PC-3 (cell line): ENCODE measurements at places on chromosomes 1 and 21.

DNA sequence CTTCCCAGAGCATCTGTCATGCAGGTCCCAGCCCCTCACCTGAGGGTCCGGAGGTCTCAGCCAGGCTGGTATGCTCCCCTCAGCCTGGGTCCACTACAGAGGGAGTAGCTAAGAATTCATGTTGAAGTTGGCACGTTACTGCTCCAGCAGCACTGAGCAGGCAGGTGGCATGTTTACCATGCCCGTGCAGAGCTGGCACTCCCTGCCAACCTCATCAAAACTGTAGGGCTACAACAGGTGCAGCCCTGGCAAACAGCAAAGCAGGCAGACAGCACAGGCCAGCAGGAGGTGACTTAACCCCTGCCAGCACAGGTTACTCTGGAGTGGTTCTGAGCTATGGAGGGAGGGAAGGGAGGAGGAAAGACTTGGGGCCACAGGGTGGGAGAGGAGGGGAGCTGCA lies 46.4 kb downstream of the NUAK2 start:
- DNase-seq = no peak

DNA sequence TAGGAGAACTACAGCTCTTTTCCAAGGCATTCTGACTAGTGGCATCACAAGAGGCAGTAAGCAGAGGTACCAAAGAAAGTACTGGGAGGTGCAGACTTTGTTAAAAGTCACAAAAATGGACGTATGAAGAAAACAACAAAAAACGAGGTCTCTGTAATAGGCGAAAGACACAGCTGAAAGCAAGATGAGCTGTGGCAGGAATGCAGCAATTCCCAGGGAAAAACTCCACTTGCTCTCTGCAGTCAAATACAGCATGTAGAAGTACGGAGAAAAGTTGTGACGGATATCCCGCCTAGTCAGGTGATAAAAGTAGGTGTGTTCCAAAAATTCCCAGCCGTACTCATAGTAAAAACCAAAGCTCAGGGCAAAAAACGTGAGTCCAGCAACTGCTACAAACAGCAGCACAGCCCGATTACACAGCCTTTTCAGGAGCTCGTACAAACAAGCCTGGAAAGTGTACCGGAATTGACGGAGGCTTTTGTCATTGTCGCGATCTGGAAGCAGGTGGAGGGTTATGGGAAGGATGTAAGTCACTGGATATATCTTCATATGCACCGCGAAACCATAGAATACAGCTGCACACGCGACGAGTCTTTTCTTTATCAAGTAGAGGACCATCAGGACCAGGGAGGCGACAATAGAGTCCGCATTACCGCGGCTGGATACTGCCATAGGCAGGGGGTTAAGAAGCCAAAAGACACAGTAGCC lies 979 bp downstream of the PIGM start:
- DNase-seq = peak; percentile 36

- no peak for DNase-seq
Observed at GRCh38 chr1:239283216-239283615, 103.2 kb upstream of the CHRM3 start.

- peak; percentile 73 for DNase-seq
Observed at GRCh38 chr21:37974081-37974480, 57.8 kb upstream of the KCNJ6 start.

DNA sequence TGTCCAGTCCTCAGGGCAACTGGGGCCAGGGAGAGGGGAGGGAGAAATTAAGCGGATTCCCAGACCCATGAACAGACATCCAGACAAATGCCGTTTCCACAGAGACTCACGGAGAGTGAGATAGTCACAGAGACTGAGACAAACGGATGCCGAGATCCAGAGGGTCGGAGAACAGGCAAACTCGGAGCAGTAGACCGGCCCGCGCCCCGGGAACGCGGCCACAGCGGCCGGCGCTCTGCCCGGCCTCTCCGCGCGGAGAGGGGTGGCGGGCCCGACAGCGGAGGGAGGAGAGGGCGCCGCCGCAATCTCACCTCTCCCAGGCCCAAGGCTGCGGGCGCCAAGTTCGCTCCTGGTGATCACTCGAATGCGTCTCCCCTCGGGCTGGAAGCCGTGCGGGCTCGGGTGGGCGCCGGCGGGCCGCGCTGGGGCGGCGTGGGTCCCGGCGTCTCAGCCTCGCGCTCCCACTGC lies 831 bp upstream of the FOXD2 start:
- peak; percentile 24 for DNase-seq

DNA sequence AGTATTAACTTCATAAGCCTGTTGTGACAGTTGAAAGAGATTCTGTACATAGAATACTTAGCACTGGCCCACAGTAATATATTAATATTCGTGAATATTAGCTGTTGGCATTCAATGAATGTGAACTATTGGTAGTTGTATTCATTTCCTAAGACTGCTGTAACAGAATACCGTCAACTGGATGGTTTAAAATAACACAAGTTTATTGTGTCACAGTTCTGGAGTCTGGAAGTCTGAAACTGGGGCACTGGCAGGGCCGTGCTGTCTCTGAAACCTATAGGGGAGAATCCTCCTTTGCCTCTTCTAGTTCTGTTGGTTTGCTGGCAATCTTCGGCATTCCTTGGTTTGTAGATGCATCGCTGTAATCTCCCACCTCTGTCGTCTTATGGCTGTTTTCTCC lies 47.5 kb downstream of the OLFML3 start:
- DNase-seq = no peak

DNA sequence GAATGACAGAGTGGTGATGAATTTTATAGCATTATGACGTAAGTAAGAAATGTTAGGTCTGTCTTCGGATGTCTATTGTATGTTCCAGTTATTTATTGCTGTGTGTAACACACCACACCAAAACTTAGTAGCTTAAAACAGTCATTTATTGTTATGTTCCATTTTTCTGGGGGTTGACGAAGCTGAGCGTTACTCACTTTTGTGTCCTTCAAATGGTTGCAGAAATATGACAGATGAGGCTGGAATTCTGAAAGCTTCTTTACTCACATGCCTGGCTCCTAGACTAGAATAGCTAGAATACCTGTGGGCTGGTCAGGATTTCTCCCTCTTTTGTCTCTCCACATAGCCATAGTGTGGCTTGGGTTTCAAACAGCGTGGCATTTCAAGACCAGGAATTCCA lies 62.1 kb upstream of the S1PR1 start:
- peak; percentile 92 for DNase-seq

GRCh38 chr1:153515504-153516394 lies 20.0 kb downstream of the S100A6 start:
- peak; percentile 94 for DNase-seq

- no peak for DNase-seq
Observed at GRCh38 chr1:108851567-108851966, 5.3 kb downstream of the AKNAD1 start.

- no peak for DNase-seq
Observed at GRCh38 chr1:150513351-150513791, 2.2 kb upstream of the FALEC start.

GRCh38 chr1:47565092-47565491 lies 127.2 kb downstream of the FOXD2 start:
- no peak for DNase-seq

DNA sequence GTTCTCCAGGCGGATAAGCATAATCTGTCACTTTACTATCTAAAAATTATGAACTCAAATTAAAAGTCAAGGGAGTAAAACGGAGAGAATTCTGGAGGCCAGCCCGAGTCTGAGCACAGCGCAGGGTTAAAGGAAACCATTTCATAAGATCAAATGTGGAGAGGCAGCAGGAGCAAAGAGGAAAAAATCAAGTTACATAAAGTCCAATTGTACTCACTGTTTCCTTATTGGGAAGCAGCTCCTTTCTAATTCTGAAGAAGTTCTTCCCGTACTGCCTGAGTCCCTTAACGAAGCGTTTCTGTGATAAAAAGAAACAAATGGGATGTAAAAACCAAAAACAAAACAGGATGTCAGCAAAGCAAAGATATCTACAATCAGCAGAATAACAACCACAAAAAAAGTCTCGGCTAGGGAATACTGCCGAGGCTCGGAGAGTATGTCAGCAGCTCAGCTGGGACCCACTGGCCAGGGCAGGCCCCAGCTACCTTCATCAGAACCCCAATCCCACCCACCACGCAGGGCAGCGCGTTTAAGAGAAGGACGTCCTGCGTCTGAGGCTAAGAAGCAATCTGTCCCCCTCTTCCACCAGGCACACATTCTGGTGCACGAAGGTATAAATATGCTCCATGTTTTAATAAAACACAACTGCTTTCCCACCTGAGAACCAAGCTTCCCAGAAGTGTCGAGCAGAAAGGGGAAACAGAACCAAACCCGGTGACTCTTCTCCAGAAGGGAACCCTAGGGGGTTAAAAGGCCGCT lies 104.8 kb downstream of the SLC45A1 start:
- peak; percentile 20 for DNase-seq

GRCh38 chr1:172790245-172790644 lies 131.3 kb downstream of the FASLG start:
- no peak for DNase-seq

DNA sequence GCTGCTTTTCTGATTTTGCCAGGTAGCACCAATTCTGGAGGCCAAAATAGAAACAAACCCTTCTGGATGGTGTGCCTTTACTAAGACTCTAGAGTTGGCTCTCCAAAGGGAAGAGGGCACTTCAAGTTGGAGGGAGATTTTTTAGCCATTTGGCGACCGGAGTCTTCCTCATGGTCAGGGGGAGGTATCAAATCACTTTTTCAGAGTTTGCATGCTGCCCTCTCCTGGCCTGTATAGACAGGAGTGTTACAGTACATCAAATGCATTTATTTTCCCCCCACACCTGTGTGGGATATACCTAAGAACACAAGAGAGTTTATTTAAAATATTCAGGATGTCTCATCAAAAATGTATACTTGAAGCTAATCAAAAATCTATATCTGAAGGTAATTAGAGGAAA lies 3.2 kb downstream of the GREM2 start:
- DNase-seq = peak; percentile 64

- peak; percentile 27 for DNase-seq
Observed at GRCh38 chr1:233639611-233640010, 25.7 kb downstream of the KCNK1 start.

- DNase-seq = no peak
Observed at GRCh38 chr1:59165353-59165752, 131.5 kb upstream of the FGGY start.

- peak; percentile 60 for DNase-seq
Observed at GRCh38 chr1:41662061-41662764, 177.7 kb upstream of the EDN2 start.

DNA sequence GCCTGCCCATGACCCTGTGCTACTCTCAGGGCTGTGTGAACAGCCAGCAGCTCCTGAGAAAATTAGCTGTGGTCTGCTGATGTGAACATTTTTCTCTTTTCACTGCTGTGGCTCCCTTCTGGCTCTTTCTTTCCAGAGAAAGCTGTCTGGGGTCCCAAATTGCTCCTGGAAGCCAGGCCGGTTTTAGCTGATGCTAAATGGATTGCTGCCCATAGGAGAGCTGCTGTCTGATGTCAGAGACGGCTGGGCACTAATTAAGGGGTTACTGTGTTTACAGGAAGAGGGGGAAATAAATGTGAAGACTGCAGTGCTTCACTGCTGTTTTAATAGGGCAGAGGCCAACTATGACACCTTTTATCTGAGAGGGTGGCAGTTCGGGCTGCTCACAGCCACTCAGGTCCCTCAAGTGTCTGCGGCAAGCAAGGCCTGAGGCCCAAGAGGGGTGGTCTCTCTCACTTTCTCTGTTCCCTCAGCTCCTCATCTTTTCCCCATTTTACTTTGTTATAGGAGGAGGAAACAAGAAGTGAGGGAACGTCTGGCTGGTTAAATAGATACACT lies 106.0 kb upstream of the GNG12 start:
- no peak for DNase-seq

- DNase-seq = no peak
Observed at GRCh38 chr1:196060539-196060938, 547.7 kb downstream of the KCNT2 start.

GRCh38 chr1:31214316-31215064 lies 25.2 kb downstream of the NKAIN1 start:
- DNase-seq = no peak

DNA sequence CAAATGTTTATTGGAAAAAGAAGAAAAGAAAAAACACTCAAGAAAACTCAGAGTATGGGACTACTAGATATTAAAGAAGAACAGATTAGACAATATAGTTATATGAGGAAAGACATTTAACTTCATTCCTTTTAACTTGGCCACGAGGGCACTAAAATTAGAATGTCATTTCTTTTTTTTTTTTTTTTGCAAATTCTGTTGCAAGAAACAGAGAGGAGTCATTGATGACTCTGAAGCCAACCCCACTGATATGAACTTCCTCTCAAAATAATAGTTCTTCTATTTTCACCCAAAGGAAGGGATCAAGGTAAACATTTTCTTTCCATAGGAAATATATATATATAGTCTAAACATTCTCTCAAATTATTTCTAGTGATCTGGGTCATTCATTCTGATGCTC lies 24.6 kb upstream of the PEX19 start:
- DNase-seq = no peak

DNA sequence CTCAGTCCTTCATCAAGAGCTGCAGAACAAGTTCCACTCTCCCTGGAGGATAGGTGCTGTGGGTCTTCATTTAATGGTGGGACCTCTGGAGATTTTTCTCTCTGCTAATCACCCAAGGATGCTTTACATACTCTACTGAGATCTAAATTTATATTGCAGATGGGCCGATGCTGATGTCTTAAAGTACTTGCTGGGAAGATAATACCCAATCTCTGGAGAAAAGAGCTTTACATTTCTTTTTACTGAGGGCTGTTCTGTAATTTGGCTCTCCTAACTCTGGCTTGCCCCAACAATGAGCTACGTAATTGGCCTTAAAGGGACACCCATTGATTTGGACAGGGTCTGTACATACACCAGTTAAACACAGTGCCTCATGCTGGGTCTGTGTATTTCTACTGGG lies 86.9 kb downstream of the ST6GALNAC3 start:
- DNase-seq = no peak

- no peak for DNase-seq
Observed at GRCh38 chr1:228478912-228479711, 8.1 kb upstream of the RNF187 start.

GRCh38 chr1:186326009-186326408 lies 49.0 kb downstream of the TPR start:
- DNase-seq = no peak

GRCh38 chr1:112524986-112525385 lies 16.2 kb downstream of the WNT2B start:
- no peak for DNase-seq

DNA sequence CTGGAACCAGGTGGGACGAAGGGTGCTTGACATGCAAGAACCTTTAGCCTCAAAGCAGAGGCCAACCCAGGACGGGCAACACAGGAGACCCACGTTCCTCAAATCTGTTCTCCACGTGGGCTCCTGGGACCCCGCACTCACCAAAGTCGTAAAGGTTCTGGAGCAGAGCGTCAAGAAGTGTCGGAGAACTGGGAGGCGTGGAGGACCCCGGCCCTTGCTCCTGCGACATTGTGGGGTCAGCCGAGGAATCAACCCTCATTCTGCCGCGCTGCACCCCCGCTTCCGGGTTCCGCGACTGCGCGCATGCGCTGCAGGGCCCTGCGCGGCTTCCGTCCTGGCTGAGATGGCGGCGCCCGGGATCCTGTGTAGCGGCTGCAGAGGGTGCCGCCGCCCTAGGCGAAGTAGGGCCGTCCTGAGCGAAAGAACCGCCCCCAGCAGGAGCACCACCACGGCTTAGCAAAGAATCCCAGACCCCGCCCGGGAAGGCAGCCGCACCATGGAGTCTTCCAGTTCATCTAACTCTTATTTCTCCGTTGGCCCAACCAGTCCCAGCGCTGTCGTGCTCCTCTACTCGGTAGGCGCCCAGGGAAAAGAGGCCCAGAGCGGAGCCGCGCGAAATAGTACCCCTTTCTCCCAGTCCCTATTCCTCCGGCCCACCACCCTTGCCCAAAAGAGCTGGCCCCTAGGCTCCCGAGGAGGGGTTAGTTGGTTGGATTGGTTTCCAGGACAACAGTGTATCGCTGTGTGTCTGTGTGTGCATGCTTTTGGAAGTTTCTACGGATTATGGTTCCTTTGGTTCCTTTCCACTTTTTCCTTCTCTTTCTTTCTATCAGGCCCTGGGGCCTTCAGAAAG lies at the start of gene GNPAT:
Gene GNPAT, plus strand, starts transcription at position 330 of the 853 bp plus-strand sequence. Its CDS starts 167 bp downstream, at position 497.
- peak; percentile 89 for DNase-seq
